GM23338 (cell line): ENCODE measurements at places on chromosomes 16 and 17. TPM values are rescaled to one million over a fixed set of nuclear protein-coding genes. Genes with fewer than 3 reads are reported as not detected.
A peak's percentile ranks its signal among the peaks of the same experiment; 100 is the strongest.

- H3K27ac ChIP-seq = no peak overlapping the region
- no peak overlapping the region for H3K4me3 ChIP-seq
- no peaks in the 10 kb centered on the region for H3K36me3 ChIP-seq
These were observed 27.0 kb upstream of the SMURF2 start for GRCh38 chr17:64689106-64689505.

EXOSC6 gene
- 27.8 and 28.2 TPM in 2 replicates for total RNA-seq

WFDC1 gene
- total RNA-seq = 0.43 and 0.76 TPM in 2 replicates

DNA sequence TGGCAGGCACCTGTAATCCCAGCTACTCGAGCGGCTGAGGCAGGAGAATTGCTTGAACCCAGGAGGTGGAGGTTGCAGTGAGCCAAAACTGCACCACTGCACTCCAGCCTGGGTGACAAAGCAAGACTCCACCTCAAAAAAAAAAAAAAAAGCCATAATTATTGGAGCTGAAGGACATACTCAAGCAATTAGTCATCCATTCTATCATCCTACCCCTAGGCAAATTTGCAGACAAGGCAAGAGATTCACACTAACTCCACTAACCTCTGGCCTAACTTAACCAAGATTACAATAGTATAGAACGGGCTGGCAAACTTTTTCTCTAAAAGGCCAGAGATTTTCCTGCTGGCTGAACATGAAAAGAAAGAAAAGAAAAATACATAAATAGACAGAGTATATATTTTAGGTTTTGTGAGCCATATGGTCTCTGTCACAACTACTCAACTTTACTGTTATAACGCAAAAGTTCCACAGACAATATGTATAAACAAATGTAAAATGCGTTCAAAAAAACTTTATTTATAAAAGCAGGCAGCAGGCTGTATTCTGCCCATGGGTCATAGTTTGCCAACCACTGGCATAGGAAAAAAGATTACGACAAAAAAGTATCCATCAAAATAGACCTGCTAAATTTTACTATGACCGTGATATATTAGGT lies 29.7 kb downstream of the BRIP1 start:
- DNase-seq = peak; percentile 19
- H3K4me1 ChIP-seq = no peaks in the 10 kb centered on the region
- H3K27me3 ChIP-seq = no peaks in the 10 kb centered on the region
- no peak overlapping the region for H3K27ac ChIP-seq
- no peaks in the 10 kb centered on the region for H3K36me3 ChIP-seq

PIK3R5 gene
- total RNA-seq = 6.7 and 9.4 TPM in 2 replicates

DNA sequence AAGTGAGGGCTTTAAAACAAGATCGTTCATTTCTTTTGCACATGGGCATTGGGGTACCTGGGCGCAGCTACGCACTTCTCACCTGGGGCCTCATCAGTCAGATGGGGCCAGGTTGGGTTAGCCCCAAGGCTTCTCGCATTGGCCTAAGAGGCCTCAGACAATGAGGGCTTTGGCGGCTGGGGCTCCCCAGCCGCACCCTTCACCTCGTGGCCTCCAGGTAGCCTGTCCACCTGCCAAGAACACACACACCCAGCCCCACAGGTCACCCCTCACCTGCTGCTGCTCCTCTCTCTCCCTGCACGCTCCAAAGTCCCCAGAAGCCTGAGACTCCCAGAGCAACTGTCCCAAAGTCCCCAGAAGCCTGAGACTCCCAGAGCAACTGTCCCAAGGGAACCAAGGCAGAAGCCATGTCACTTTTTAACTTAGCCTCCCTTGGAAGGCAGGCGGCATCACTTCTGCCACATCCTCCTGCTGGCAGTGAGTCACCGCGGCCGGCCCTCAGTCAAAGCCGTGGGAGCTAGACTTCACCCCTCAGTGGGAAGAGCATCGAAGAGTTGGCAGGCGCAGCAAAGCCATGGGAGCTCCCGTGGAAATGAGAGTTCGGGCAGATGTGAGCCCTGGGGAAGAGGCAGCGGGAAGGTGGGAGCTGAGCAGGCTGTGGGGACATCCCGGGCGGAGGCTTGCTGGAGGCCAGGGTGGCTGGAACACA lies 78.9 kb upstream of the PLCG2 start:
- H3K27ac ChIP-seq = no peak overlapping the region
- no peak for DNase-seq
- no peaks in the 10 kb centered on the region for H3K36me3 ChIP-seq
- no peak overlapping the region for H3K4me3 ChIP-seq
- H3K27me3 ChIP-seq = no peaks in the 10 kb centered on the region

BOLA2 gene
- 22.1 and 25.4 TPM in 2 replicates for total RNA-seq

ANKRD40CL gene
- total RNA-seq = not detected in 2 replicates

DNA sequence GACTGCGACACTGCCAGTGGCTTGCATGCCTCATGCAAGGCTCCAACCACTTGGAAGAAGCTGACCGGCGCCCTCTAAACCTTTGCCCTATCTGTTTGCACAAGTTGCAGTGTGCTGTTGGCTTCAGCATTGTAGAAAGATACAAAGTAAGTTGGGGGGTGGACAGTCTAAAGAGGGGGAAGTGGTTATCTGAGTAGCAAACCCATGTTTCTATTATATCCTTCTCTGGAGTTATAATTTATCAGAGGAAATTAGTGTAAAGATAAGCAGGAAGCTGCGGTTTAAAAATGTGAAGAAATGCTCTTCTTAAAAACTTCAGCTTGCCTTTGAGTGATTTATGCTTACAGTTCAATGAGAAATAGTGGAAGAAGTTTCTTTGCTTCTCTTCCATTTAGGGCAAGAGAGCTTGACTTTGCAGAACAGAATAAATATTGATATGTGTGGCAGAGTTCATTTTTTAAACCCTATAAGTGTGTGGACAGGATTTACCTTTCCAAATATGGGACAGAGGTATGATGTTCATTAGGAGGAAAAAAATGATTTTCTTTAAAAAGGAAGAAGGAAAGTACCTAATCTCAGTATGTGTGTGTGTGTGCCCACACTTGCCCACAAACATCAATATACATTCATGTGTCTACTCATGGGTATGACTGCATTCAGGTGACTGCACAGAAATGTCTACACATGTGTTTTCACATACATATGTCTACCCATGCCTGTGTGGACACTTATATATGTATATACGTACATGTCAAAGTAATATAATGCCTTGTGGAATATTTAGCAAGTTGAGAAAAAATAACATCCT lies 8.1 kb downstream of the AMZ2 start:
- H3K4me1 ChIP-seq = peaks cover 5% of the 10 kb centered on the region; the same call in 1 of the 2 replicates
- no peak overlapping the region for H3K4me3 ChIP-seq
- H3K36me3 ChIP-seq = peaks cover 10% of the 10 kb centered on the region; the same call in 1 of the 2 replicates

GRCh38 chr16:59535298-59535697 lies 801.2 kb upstream of the GOT2 start:
- no peaks in the 10 kb centered on the region for H3K36me3 ChIP-seq
- no peaks in the 10 kb centered on the region for H3K27me3 ChIP-seq
- H3K4me1 ChIP-seq = 0 out of 2 replicates have a peak, but pooled peaks cover 3% of the 10 kb centered on the region
- no peak overlapping the region for H3K4me3 ChIP-seq
- H3K27ac ChIP-seq = no peak overlapping the region

DNA sequence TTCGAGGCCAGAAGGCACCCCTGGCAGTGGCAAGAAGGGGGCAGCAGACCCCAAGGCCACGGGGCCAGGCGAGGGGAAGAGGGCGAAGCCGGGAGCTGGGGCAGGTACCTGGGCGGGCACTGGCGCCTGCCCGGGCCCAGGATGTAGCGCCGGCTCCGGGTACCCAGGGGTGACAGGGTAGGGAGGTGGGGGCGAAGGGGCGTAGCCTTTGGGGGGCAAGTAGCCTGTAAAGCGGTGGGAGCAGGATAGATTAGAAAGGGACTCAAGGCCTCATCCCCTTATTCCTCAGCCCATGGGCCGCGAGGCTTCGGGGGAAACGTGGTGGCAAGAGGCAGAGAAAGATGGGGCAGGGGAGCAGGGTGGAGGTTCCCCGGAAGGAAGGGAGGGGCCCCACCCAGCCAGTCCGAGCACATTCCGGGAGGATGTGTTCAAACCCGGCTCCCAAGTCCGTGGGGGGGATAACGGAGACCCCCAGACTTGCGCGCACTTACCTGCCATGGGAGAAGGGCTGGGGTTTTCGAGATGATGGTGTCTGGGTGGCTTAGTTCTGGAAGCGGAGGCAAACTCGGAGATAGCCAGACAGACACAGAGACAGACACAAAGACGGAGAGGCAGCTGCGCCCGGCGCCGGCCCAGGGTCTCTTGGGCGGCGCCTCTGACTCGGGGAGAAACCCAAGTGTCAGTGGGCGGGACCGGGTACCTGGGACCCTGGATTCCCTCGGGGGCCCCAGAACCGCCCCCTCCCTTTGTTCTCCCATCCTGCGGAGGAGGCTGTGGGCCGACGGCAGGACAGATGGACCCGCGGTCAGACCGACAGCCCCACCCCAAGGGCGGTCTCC lies 493 bp downstream of the PLSCR3 start:
- no peak overlapping the region for H3K27ac ChIP-seq
- no peaks in the 10 kb centered on the region for H3K27me3 ChIP-seq
- no peaks in the 10 kb centered on the region; the same call in 1 of the 2 replicates for H3K4me1 ChIP-seq
- H3K36me3 ChIP-seq = peaks cover 4% of the 10 kb centered on the region; the same call in 1 of the 2 replicates
- DNase-seq = peak; percentile 88
- peak overlapping the region; percentile 91 for H3K4me3 ChIP-seq

- no peaks in the 10 kb centered on the region for H3K36me3 ChIP-seq
- no peaks in the 10 kb centered on the region; the same call in 1 of the 2 replicates for H3K4me1 ChIP-seq
- H3K27ac ChIP-seq = no peak overlapping the region
- H3K4me3 ChIP-seq = no peak overlapping the region
- no peaks in the 10 kb centered on the region for H3K27me3 ChIP-seq
These were observed 13.7 kb downstream of the WNT9B start for GRCh38 chr17:46865100-46865499.

- H3K4me3 ChIP-seq = peak overlapping the region; percentile 25; the same call in 1 of the 2 replicates
- H3K27ac ChIP-seq = peak overlapping the region; percentile 91
- H3K4me1 ChIP-seq = peaks cover 17% of the 10 kb centered on the region
- peak; percentile 76 for DNase-seq
- H3K36me3 ChIP-seq = no peaks in the 10 kb centered on the region
These were observed 47.3 kb downstream of the CCDC42 start for GRCh38 chr17:8697323-8697741.

DNA sequence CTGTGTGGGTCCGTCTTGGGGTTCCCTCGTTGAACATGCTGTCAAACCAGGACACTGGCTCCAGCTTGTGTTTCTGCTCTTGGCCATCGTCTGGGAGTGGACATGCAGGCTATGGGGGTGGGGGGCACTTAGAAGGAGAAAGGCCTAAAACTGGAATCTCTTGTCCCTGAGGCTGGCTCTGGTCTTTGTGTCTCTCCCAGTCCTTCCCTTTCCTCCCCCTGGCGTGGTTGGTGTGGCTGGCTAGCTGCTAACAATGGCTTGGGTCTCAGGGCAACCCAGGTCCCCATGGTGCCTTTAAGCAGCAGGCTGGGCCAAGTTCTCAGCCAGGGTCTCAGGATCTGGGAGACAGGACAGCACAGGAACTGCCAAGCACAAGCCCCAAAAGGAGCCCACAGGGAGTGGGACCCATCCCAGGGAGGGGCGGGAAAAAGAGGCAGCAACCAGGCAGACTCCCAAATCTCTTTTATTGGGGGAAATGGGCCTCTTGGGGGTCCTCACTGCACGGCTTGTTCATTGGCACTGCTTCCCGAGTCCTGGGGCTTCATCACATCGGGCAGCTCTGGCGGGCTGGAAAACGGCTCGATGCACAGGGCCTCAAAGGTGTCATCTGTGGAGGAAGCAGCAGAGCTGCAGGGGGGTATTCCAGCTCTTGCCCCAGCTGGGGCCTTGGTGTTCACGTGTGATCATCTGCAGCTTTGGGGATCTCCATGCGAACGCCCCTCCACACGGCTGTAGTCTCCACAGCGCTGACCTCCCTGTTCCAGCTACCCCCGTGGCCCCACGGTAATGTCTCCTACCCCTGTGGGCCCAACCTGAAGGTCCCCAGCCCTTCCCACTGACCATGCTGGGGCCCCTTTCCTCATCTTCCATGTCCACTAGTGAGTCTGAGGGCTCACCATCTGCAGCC lies 5.3 kb downstream of the ELOB start:
- no peaks in the 10 kb centered on the region for H3K27me3 ChIP-seq
- peaks cover 5% of the 10 kb centered on the region; the same call in 1 of the 2 replicates for H3K4me1 ChIP-seq
- no peak for DNase-seq
- peak overlapping the region; percentile 80 for H3K27ac ChIP-seq

- H3K4me1 ChIP-seq = peaks cover 35% of the 10 kb centered on the region
- no peak overlapping the region for H3K4me3 ChIP-seq
- no peaks in the 10 kb centered on the region for H3K27me3 ChIP-seq
- no peaks in the 10 kb centered on the region for H3K36me3 ChIP-seq
These were observed 18.0 kb downstream of the XPO6 start for GRCh38 chr16:28193530-28194423.

DNA sequence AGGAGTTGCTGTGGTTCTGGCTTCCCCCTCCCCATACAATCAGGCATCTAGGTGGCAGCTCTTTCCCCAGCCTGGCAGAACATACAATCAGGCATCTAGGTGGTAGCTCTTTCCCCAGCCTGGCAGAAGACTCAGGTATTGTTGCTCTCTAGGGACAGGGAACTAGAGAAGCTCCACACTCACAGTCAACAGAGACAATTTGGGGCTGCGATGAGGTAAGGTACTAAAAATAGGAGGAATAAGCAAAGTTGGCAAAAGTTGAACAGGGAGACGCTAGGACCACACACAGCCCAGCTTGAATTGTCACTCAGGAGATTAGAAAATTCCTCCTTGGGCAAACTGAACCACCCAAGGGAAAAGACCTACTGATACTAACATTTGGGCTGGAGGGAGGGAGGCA lies 315.5 kb upstream of the CDH5 start:
- H3K36me3 ChIP-seq = no peaks in the 10 kb centered on the region
- H3K4me3 ChIP-seq = no peak overlapping the region
- no peak for DNase-seq
- no peaks in the 10 kb centered on the region for H3K27me3 ChIP-seq
